ENCODE measurements at places on chromosomes 13 and 19. TPM values are rescaled to one million over a fixed set of nuclear protein-coding genes. Genes with fewer than 3 reads are reported as not detected.

DNA sequence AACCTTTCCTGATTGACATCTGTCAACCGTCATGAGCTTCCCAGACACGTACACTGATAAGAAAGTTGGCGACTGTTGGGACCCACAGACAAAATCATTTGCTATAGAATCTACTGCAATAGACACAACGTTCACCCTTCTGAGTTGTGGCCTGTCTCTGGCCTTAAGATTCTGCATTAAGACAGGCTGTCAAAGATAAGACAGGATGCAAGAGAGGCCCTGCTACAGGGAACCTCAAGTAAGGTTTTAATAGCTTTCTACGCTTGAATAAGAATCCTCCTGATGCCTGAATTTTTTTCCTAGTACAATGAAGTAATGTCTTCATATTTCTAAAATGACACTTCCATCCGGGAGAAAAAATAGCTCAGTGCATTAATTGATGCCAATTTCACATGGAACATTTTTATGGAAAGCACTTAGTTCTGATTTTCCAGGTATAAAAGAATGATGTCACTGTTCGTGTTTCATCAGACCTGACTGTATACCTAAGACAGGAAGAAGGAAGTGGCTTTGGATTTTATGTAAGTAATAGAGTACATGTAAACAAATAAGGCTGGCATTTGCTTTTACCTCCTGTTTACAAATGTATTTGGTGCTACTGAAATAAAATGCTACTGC, 275.2 kb upstream of the GPC6 start:
- no peak for DNase-seq

- DNase-seq, result no peak
Observed at GRCh38 chr13:29564373-29564772, 31.1 kb downstream of the SLC7A1 start.

DNA sequence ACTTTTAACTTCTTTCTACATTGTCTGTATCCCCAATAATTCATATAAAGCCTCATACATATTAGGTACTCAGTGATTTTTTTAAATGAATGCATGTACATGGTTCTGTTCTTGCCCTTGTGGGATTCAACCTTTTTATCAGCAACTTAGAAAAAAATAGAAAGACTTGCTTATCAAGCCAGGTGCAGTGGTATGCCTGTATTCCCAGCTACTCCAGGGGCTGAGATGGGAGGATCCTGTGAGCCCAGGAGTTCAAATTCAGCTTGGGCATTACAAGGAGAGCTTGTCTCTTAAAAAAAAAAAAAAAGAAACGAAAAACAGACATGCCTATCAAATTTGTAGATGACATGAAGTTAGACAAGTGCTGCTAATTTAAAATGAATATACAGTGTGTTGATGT, 54.2 kb upstream of the MYCBP2 start:
- no peak for DNase-seq

- no peak for DNase-seq
Observed at GRCh38 chr13:70385852-70386251, 277.6 kb upstream of the KLHL1 start.

- no peak for DNase-seq
Observed at GRCh38 chr13:89748716-89749115, 1598.8 kb upstream of the MIR17HG start.

- DNase-seq, result no peak
Observed at GRCh38 chr19:6015841-6016545, 38.1 kb upstream of the RANBP3 start.

Gene SYCN
- not detected for polyA plus RNA-seq

Gene CEACAM19
- polyA plus RNA-seq, result 24.7 TPM
